ENCODE measurements at places on chromosomes 3 and 15.

- no peak for DNase-seq
These were observed 10.3 kb downstream of the SKIL start for GRCh38 chr3:170367797-170368196.

- DNase-seq = no peak
These were observed 6.3 kb downstream of the IDH3A start for GRCh38 chr15:78155355-78155939.

GRCh38 chr3:19662486-19662885 is 271.5 kb downstream of the EFHB start:
- DNase-seq = no peak

GRCh38 chr3:5017925-5018531 is 38.8 kb downstream of the BHLHE40 start:
- DNase-seq = no peak

- peak; percentile 67 for DNase-seq
These were observed 312.7 kb upstream of the CCDC54 start for GRCh38 chr3:107064405-107065060.

- no peak for DNase-seq
These were observed 55.7 kb upstream of the GATA2 start for GRCh38 chr3:128548426-128549282.

DNA sequence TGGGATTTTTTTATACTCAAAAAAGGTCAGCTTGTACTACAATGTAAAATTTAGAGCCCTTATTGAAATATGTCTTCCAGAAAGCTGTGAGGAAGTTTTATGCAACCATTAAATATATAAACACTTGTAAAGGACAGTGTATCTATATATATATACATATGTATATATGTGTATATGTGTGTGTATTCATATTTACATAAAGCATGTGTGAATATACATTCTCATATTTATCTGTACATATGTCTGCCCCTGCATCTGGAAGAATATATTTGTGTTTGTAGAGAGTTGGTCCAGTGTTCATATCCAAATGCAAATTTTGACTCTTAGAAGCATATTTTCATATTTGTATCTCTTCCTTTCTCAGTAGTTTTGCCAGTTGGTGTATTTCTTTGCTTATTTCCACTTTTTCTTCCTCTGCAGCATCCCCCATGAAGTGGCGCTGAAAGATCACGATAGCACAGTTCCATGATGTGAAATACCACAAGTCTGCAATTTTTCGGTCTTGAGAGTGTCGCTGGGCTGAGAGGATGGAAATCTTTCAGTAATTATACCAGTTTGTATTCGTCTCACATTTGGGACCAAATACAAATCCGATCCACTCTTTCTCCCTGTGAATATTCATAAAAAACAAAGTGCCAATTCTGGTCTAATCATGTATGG is 311.7 kb upstream of the DPH6 start:
- DNase-seq = no peak

DNA sequence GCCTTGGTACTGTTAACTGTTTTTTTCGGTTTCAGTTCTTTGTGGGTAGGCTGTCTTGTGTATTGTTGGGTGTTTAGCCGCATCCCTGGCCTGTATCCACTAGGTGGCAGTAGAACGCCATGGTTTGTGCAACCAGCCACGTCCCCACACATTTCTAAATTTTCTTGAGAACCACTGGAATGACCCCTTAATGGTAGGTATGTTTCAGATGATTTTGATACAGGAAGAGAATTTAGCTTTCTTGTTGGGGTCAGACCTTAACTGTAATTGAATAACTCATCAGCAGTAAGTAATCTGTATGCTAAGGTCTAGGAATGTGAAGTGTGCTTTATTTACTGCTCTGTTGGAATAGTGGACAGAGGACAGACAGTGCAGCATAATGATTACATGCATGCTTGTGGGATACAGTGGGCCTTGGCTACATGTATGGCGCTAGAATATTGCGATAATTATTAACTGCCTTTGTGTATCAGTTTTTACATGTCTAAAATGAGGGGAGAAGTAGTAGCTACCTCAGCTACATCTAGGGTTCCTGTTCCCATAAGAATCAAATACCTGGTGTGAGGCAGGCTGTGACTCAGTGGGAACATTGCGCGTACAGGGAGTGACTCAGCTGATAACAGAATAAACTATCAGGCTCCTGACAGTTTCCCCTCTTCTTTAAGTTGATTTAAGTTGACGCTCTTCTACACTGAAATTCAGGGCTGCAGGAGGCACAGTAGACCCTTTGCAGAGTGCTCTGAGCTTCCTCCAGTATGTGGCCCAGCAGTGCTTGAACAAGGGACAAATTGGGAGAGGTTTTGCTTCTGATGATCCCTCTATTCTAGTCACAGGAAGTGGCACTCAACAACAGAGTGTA is 25.0 kb upstream of the GPR171 start:
- DNase-seq = peak; percentile 47

DNA sequence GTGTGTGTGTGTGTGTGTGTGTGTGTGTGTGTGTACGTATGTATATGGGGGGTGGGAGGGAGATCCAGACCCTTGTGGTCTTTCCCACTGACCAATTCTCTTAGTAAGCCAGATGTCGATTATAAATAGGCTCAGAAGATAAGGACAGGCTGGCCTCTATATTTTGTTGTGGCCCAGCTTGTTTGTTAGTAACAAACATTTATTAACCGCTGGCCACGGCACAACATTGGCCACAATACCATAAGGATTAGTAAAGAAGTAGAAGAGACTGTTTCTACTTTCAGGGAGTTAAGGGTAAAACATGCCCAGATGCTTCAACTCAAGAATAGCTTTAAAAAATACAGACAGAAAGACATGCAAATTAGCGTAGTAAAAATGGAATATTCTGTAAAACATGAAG is 58.1 kb downstream of the ABHD2 start:
- no peak for DNase-seq

GRCh38 chr3:99470841-99471240 is 167.6 kb upstream of the COL8A1 start:
- no peak for DNase-seq

DNA sequence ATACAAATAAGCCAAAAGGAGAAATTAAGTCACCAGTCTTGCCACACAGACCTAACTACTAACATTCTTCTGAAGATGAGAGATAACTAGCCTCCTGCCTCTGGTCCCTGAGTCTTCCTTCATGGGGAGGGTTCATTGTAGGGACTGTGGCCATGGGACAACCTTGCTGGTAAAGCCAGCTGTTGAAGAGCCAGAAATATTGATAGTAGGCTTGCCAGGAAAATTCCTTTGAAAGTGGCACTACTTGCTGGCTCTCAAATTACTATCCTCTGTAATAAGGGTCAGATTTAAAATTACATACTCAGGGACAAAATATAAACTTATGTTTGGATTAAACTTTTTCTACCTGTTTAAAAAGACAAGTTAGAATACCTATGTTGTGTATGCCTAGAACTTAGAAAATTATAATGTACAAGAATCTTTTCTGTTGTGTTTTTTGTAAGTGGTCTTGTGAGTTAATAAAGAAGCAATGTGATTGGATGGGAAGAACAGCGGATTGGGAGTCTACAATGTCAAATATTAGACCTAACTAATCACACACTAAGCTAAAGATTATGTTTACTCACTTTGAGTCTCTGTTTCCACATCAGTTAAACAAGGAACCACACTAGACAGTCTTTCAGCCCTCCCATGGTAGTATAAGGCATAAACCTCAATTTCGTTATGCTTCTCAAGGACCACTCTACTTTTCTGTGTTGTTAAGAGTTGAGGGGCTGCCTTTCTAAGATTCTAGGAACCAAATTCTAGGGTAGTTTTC is 60.0 kb upstream of the TRIM71 start:
- no peak for DNase-seq

DNA sequence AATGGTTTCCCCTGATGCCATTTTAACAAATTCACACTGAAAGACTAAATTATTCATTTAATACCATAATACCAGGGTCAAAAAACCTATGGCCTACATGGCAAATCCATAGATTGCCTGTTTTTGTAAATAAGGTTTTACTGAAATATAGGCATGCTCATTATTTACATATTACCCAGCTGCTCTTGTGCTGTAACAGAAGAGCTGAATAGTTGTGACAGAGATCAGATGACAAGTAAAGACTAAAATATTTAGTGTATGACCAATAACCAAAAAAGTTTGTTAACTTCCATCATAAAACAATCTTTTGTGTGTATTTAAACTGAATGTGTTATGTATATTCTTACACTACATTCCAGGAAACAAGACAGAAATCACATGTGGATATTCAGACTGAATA is 60.2 kb downstream of the DENND4A start:
- DNase-seq = no peak

- no peak for DNase-seq
These were observed 10.4 kb upstream of the BAHD1 start for GRCh38 chr15:40430271-40430805.

DNA sequence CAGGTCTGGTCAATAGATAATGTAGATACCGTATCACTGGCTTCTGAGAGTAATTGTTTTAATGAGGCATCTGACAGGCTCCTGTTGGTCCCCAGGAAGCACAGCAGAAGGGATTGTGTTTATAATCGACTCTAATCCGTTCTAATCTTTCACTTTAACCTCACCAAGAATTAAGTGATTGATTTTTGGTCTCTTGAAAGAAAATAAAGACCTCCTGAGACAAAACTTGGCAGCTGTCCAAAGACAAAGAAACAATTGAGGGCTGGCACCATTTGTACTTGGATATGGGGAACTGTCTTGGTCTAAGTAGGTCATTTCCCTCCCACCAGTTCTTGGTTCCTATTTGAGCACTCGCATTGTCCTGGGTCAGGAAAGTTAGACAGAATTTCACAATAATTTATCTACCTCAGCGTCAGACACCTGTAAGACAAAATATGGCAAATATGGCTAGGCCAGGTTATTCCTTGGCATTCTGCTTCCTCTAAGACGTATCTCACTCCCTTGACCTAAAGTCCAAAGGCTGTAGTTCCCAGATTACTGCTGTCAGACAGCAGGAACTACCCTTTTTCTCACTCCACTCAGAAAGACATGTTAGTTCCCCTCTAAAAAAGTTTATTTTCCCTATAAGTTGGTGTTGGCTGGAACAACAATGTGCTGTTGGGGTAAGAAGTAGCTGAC is 22.7 kb upstream of the CD96 start:
- DNase-seq = no peak

DNA sequence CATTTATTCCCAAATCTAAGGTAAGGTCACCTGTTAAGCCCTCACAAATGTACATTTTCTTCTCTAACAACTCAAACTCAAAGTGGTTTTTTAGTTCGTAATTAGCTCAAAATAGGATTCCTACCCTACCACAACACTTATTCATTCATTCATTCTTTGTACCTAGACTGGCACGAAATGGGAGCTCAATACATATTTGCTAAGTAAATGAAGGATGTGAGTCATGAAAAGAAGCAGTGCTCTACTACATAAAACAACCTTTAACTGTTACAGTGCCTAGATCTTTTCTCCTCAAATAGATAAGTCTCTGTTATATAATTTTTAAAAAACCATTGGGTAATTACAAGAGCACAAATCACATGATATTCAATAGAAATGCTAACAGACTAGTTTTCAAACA is 13.1 kb downstream of the RSL24D1 start:
- no peak for DNase-seq

DNA sequence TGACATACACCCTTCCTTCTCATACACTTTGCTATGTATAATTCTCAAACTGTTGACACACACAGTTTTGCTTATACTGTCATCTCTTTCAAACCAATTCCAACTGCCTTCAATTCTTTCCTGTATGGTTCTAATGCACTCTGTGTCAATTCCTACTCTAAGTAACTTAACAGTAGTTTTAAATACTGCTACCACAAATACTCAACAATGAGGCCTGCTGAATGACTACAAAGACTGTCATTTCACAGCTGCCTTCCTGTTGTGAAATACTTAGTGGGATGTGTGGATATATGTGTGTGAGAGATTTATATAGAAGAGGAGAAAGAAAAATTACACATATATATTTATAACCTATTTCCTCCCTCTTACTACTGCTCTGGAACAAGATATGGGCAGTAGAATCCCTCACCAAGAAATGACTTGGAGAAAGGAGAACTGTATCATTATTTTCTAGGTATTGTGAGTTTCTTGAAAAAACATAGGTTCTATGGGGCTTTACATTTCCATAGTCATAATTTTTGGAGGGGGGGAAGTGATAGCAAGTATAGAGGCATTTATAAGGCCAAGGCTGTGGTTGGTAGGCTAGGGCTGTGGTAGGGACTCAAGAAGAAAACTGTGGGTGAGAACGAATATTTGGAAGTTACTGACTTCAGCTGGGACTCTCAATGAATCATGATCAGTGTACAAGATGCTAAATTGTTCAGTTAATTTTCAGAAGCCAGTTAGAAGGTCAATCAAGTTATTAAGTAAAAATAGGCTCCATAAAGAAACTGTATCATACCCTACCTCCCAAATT is 88.7 kb downstream of the ANKRD28 start:
- no peak for DNase-seq

GRCh38 chr15:40054855-40055575 is 16.0 kb upstream of the SRP14 start:
- no peak for DNase-seq

GRCh38 chr3:67685499-67685898 is 31.1 kb upstream of the SUCLG2 start:
- DNase-seq = no peak

DNA sequence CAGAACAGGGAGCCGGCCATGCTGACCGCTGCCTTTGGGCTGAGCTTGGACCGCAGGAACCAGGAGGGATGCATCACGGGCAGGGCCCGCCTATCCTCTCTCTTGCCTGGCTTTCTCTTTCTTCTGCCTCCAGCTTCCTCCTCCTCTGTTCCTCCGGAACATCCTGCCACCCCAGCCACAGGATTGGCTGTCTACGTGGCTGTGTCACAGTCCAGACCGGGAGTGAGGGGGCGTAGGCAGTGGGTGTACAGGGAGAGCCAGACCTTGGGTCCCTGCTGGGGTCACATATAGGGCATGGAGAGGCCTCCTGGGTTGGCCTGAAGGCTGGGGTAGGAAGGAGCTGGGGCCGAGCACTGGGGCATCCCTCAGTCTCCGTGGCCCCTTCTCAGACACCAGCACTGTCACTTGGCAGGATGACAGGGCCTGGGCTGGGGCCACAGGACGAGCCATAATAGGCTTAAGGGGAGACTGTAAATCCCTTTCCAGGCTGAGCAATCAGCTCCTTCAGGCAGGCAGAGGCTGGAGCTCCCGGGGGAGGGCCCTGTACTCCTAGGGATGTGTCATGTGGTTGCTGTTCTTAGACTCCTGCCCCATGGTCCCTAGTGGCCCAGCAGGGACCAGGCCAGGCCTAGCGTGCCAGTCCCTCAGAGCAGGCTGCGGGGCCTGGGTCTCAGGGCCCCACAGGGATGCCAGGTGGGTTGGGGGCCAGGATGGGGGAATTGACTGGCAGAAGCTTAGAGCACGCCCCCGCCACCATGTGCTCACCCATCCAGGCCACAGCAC is 25.4 kb downstream of the LINGO1 start:
- DNase-seq = peak; percentile 82

DNA sequence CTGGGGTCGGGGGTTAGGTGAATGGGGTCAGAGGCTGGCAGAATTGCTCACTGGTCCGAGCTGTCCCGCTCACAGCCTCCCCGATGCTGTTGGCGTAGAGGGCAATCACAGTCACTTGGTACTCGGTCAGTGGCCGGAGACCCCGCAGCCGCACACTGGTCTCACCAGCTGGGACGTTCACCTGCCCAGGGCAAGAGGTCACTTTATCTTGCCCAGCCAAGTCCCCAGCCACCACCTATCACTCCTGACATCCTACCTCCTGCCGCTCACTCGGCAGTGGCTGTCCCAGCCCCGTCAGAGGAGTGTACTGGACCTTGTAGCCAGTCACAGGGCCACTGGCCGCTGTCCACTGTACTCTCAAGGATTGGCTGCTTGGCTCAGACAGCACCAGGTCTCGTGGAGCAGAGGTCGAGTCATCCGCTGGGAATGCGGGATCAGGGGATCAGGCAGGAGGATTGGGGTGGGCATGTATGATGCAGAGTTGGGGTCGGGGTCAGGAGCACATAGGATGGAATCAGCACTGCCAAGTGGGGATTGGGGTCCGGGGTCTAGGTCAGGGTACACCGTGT is 2.5 kb downstream of the COL7A1 start:
- DNase-seq = no peak

Measured in NCI-H2171 (cell line).